Suppressor macrophage treated with lipopolysaccharide for 1 hour (primary cell): ENCODE measurements at places on chromosomes 7 and 10.
A peak's percentile ranks its signal among the peaks of the same experiment; 100 is the strongest.

- DNase-seq: no peak
Observed at GRCh38 chr10:51999096-51999495, 299.7 kb upstream of the CSTF2T start.

DNA sequence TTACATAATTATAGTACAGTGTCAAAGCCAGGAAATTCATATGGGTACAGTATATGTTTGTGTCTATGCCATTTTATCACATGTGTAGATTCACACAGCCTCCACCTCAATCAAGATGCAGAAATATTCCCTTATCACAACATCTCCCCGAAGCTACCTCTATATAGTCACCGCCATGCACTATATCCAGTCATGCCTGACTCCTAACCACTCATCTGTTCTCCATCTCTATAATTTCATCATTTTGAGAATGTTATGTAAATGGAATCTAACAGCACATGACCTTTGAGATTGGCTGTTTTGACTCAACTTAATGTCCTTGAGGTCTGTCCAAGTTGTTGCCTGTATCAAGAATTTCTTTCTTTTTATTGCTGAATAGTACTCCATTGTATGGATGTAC, 22.3 kb upstream of the SLC25A13 start:
- DNase-seq: no peak

GRCh38 chr7:137036768-137037167, 168.3 kb downstream of the CHRM2 start:
- DNase-seq: no peak

DNA sequence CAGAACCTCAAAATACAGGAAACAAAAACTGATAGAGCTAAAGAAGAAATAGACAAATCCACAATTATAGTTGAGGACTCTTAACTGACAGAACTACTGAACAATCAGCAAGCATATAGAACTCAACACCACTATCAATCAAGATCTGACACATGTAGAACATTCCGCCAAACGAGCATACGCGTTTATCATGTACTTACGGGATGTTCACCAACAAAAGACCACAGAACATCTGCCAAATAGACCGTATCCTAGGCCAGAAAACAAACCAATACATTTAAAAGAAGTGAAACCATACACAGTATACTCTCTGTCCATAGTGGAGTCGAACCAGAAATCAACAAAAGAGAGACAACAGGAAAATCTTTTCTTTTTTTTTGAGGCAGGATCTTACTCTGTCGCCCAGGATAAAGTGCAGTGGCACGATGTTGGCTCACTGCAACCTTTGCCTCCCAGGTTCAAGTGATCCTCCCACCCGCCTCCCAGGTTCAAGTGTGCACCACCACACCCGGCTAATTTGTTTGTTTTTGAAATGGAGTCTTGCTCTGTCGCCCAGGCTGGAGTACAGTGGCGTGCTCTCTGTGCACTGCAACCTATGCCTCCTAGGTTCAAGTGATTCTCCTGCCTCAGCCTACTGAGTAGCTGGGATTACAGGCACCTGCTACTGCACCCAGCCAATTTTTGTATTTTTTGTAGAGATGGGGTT, 5.1 kb downstream of the GNA12 start:
- DNase-seq: no peak

GRCh38 chr7:124101173-124101768, 68.4 kb upstream of the TMEM229A start:
- DNase-seq: peak; percentile 7

GRCh38 chr10:24039897-24040296, 169.0 kb upstream of the KIAA1217 start:
- no peak for DNase-seq

- DNase-seq: no peak
Observed at GRCh38 chr7:51017576-51018535, 235.2 kb upstream of the GRB10 start.

DNA sequence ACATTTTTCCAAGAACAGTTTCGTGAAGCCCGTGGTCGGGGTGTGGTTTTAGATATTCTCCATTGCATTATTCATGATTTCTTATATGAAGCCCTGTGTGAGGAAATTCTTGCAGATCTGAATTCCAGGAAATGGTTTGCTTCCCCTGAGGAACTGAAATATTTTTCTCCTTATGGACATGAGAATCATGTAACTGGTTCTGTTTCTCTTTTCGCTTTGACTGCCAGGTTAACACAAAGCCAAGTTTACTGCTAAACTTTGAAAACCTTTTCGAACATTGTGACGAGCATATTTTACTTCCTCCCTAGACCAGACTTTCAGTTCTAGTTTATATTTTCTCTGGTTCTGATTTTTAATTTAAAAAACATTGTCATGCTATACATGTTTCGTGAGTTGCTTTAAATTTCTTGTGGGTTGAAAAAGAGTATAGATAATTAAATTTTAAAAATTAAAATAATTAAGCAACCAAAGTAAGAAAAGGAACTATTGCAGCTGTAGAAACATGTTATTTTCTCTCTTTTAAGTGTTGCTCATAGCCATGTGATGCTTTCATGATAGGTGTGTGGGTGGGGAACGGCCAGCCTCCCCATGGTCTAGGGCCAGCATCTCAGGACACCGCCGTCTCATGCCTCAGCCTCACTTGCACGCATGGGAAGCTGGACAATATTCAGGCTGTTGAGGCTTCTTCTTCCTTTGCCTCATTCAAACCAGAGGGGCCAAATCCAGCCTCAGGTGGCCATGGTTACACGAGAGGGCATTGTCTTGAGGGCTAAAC, 97.1 kb downstream of the CREB5 start:
- peak; percentile 95 for DNase-seq

DNA sequence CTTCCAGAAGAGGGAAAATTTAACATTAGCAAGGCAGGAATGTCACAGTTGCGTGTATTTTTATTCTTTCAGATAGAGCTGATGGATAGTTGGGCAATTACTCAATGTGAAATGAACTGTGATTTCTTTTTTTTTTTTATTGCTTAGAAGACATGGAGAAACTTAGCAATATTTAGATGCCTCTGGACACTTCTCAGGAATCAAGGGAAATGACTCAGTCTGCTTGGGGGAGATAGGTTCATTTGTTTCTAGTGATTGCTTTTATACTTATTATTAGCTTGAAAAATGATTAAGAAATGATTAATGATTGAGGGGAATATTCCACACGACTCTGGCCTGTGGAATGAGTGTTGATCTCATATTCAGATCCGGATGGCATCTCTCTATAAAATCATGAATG, 33.1 kb upstream of the TBX20 start:
- DNase-seq: no peak

DNA sequence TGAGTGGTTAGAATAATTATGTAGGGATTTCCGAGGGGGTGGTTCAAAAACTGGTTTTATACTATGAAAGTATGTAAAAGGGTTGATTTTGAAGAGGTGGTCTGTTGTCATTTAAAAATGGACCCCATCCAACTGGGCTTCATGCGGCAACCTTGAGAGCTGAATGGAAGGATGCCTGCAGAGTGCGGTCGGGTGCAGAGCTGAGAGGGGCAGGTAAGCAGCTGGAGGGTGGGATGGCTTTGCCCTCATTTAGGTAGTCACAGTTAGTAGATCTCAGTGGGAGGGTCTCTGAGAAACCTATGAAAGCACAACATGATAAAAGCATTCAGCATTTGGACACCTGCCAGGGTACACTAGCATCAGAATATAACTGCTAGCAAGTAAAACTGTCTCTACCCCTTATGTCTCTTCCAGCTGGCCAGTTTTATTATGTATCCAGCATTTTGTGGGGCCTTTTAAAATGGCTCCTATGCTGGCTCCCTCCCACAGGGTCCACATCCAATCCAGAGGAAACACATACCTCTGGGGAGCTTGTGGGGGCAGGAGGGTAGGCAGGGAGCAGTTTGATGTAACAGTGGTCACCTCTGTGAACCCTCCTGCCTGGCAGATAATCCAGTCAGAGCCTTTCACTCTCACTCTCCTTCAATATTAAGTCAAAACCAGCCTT, 75.9 kb upstream of the MAGI2 start:
- DNase-seq: no peak

- no peak for DNase-seq
Observed at GRCh38 chr7:157757776-157758467, 421.1 kb downstream of the DNAJB6 start.
